Glutamatergic neuron (in vitro differentiated cells): ENCODE measurements at places on chromosomes 2 and 18. TPM values are rescaled to one million over a fixed set of nuclear protein-coding genes. Genes with fewer than 3 reads are reported as not detected.
A peak's percentile ranks its signal among the peaks of the same experiment; 100 is the strongest.

DNA sequence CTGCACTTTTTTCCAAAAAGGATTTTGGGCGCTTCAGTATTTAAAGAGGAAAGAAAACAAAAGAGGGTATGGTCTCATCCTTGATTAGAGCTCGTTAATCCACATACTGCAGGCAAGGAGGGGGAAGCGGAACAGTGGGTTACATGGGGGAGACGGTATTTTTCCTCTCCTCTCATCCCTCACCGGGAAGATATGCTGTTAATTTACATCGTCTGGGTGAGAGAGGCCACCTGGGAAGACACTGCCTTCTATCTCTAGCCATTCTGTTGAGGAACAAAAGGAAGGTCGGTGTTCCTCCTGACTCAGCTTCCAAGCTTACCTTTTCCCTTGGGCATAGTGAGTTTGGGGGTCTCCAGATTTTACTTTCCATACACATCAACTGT is 52.3 kb downstream of the IMPA2 start:
- no peaks in the 10 kb centered on the region for H3K36me3 ChIP-seq
- no peaks in the 10 kb centered on the region for H3K4me1 ChIP-seq
- H3K27me3 ChIP-seq, result peaks cover 1% of the 10 kb centered on the region
- H3K4me3 ChIP-seq, result no peak overlapping the region
- no peak overlapping the region for H3K27ac ChIP-seq
- no peak for DNase-seq

DNA sequence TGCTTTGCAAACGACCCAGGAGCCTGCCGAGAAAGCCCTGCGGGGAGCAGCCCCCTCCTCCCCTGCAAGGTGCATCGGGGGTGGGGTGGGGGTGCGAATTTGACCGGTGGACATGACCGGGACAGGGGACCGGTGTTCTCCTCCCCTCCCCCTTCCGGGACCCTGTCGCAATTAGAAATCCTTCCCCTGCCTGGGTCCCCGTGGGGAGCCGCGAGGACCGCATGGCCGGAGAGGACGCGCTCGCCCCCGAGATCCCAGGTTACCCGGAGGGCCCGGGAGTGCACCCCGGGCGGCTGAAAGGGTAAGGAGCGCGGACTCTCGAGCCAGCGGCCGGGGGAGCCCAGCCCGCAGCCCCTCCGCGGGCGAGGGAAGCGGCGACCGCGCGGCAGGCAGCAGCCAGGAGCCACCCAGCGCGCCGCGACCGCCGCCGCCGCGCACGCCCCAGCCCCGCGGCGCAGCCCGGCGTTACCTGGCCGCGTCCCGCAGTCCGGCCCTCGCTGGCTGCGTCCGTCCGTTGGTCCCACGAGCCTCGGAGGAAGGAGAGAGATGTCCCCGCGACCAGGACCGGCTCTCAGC is 482 bp downstream of the DLGAP1 start:
- no peaks in the 10 kb centered on the region for H3K36me3 ChIP-seq
- peaks cover 6% of the 10 kb centered on the region for H3K27me3 ChIP-seq
- DNase-seq, result no peak
- peaks cover 4% of the 10 kb centered on the region for H3K4me1 ChIP-seq
- H3K4me3 ChIP-seq, result peak overlapping the region; percentile 94

- H3K4me1 ChIP-seq, result no peaks in the 10 kb centered on the region
- H3K36me3 ChIP-seq, result no peaks in the 10 kb centered on the region
- DNase-seq, result no peak
- no peak overlapping the region for H3K4me3 ChIP-seq
- H3K27me3 ChIP-seq, result peaks cover 3% of the 10 kb centered on the region
Measured at GRCh38 chr2:143719406-143719805, 590.2 kb downstream of the ARHGAP15 start.

DNA sequence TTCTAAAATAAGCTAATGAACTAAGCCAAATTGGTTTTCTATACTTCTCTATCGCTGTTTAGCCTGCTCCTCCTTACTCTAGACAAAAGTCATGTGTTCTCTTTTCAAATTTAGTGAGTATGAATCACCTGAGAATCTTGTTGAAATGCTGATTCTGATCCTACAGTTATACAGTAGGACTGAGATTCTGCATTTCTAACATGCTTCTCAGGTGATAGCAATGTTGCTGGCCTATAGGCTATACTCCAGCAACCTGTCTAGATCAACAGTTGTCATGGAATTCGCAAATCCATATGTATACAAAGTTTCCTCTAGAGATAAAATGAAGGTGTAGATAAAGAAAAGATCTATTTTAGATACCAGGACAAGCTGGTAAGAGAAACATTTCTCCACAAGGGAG is 62.9 kb downstream of the MEMO1 start:
- H3K4me1 ChIP-seq, result no peaks in the 10 kb centered on the region
- DNase-seq, result no peak
- no peak overlapping the region for H3K27ac ChIP-seq
- no peaks in the 10 kb centered on the region for H3K27me3 ChIP-seq

AQP12B gene
- total RNA-seq, result not detected

DNA sequence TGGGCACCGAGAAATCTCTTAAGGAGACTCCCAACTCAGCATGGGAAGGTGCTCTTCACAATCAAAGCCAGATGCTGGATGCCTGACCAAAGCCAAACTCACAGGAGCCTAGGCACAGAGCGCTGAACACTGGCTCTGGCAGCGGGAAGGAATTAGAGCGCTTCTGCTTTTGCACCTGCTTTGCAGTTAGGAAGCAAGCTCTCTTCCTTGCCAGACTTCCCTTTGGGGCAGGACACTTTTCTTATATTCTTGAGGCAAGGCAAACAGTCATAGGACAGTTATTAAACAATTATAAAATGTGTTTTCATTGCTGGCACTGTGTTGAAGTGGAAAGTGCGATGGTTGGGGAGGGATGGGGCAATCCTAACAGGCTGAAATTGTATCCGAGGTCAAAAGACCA is 79.6 kb upstream of the DNMT3A start:
- no peak for DNase-seq
- no peaks in the 10 kb centered on the region for H3K27me3 ChIP-seq
- no peak overlapping the region for H3K4me3 ChIP-seq
- H3K27ac ChIP-seq, result no peak overlapping the region
- peaks cover 9% of the 10 kb centered on the region for H3K36me3 ChIP-seq

- no peaks in the 10 kb centered on the region for H3K4me1 ChIP-seq
- H3K27me3 ChIP-seq, result peaks cover 2% of the 10 kb centered on the region
- H3K27ac ChIP-seq, result no peak overlapping the region
- no peak overlapping the region for H3K4me3 ChIP-seq
- peaks cover 4% of the 10 kb centered on the region for H3K36me3 ChIP-seq
Measured at GRCh38 chr2:104249629-104250028, 604.3 kb upstream of the POU3F3 start.

DNA sequence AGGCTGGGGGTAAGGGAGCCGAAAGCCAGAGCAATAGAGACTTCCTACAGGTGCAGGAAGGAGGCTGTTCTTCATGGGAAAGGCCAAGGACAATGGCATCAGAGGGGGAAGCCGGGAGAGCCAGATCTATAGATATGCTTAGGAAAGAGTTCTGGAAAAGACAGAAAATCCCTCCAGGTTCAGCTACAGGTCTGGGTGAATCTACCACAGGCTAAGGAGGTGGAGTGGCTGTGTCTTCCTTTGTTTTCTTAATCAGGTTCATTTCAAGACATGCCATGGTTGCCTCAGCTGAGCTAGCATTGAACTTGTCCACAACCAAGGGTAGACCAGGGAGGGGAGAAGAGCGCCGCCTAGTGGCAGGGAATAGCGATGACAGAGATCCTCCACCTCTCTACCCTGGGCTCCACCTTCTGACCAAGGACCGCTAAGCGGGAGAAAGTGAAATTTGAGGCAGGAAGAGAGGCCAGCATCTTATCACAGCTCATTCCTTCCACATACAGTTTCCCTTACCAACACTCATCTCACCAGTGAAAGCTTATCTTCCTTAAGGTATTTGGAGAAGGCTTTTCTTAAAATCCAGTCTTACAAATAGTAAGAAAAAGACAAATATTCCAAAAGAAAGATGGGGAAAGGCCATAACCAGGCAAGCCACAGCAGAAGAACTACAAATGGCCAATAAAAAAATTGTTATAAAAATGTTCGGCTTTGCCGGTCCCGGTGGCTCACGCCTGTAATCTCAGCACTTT is 74.2 kb downstream of the VIT start:
- H3K27ac ChIP-seq, result no peak overlapping the region
- no peaks in the 10 kb centered on the region for H3K36me3 ChIP-seq
- no peak overlapping the region for H3K4me3 ChIP-seq
- H3K4me1 ChIP-seq, result no peaks in the 10 kb centered on the region
- peaks cover 3% of the 10 kb centered on the region for H3K27me3 ChIP-seq

TUBA3E gene
- not detected for total RNA-seq

- DNase-seq, result no peak
- no peak overlapping the region for H3K4me3 ChIP-seq
- peaks cover 6% of the 10 kb centered on the region for H3K27me3 ChIP-seq
- peaks cover 4% of the 10 kb centered on the region for H3K36me3 ChIP-seq
- no peak overlapping the region for H3K27ac ChIP-seq
Measured at GRCh38 chr2:235592836-235593235, 99.0 kb downstream of the AGAP1 start.

- no peak overlapping the region for H3K4me3 ChIP-seq
- no peak for DNase-seq
- H3K4me1 ChIP-seq, result no peaks in the 10 kb centered on the region
- peaks cover 22% of the 10 kb centered on the region for H3K36me3 ChIP-seq
- no peak overlapping the region for H3K27ac ChIP-seq
- peaks cover 5% of the 10 kb centered on the region for H3K27me3 ChIP-seq
Measured at GRCh38 chr2:240125742-240126141, 10.4 kb downstream of the COPS9 start.

EVA1A gene
- total RNA-seq, result not detected

GRCh38 chr2:59077981-59078531 is 836.9 kb upstream of the FANCL start:
- H3K4me3 ChIP-seq, result no peak overlapping the region
- H3K27me3 ChIP-seq, result no peaks in the 10 kb centered on the region
- no peak for DNase-seq
- no peaks in the 10 kb centered on the region for H3K4me1 ChIP-seq

- H3K4me3 ChIP-seq, result peak overlapping the region; percentile 2
- H3K27ac ChIP-seq, result peak overlapping the region; percentile 54
- DNase-seq, result peak; percentile 50
- H3K4me1 ChIP-seq, result peaks cover 29% of the 10 kb centered on the region
Measured at GRCh38 chr2:80073134-80073561, 231.4 kb downstream of the LRRTM1 start.

TEKT4 gene
- total RNA-seq, result not detected

SERPINB12 gene
- total RNA-seq, result not detected

- H3K27me3 ChIP-seq, result peaks cover 2% of the 10 kb centered on the region
- H3K4me3 ChIP-seq, result no peak overlapping the region
- H3K36me3 ChIP-seq, result no peaks in the 10 kb centered on the region
Measured at GRCh38 chr18:41809652-41810051, 145.4 kb upstream of the PIK3C3 start.

- H3K36me3 ChIP-seq, result no peaks in the 10 kb centered on the region
- peaks cover 56% of the 10 kb centered on the region for H3K4me1 ChIP-seq
- H3K27me3 ChIP-seq, result no peaks in the 10 kb centered on the region
- H3K27ac ChIP-seq, result no peak overlapping the region
Measured at GRCh38 chr2:151761687-151762086, 27.4 kb upstream of the NEB start.

FBXO11 gene
- total RNA-seq, result 135 TPM

UGP2 gene
- total RNA-seq, result 68.6 TPM

- H3K36me3 ChIP-seq, result no peaks in the 10 kb centered on the region
- H3K4me3 ChIP-seq, result peak overlapping the region; percentile 86
- H3K27ac ChIP-seq, result peak overlapping the region; percentile 92
- peak; percentile 34 for DNase-seq
- H3K27me3 ChIP-seq, result peaks cover 3% of the 10 kb centered on the region
Measured at GRCh38 chr2:201116959-201117734, 1.2 kb downstream of the CFLAR start.

DNA sequence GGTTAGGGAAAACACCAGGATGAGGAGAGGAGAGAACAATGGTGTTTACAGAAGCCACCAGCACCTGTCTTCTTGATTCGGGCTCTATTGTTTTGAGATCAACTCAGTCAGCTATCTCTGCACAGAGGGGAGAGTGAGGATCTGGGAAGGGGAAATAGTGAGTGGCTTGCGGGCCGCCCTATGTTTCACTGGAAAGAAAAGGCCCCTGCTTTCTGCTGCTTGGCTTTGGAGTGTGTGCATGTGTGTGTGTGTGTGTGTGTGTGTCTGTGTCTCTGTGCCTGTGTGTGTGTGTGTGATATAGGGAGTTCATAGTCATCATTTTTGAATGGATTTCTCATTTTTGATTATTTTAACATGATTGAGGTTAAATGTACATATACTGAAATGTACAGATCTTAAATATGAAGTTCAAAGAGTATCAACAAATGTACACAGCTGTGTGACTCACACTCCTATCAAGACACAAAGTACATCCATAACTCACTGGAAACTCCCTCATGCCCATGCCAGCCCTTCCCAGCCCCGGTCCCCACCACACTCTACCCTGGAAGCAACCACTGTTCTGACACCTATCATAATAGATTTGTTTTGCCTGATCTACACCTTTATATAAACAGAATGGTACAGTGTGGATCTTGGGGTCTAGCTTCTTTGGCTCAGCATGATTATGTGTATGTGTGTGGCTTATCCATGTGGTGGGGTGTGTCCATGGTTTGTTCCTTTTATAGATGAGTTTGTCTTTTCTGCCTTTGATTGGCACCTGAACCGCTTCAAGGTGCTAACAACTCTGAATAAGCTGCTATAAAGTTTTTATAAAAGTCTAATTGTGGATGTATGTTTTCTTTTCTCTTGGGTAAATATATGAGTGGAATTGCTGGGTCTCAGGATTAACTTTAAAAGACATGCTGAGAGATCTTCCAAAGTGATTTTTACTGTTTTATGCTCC is 258.3 kb downstream of the SETBP1 start:
- no peak for DNase-seq
- H3K4me3 ChIP-seq, result peak overlapping the region; percentile 13
- H3K4me1 ChIP-seq, result peaks cover 19% of the 10 kb centered on the region
- H3K27ac ChIP-seq, result peak overlapping the region; percentile 76
- peaks cover 2% of the 10 kb centered on the region for H3K27me3 ChIP-seq
- peaks cover 5% of the 10 kb centered on the region for H3K36me3 ChIP-seq

GRCh38 chr2:173649527-173650219 is 295.0 kb downstream of the CDCA7 start:
- H3K36me3 ChIP-seq, result no peaks in the 10 kb centered on the region
- no peaks in the 10 kb centered on the region for H3K4me1 ChIP-seq
- no peaks in the 10 kb centered on the region for H3K27me3 ChIP-seq
- H3K27ac ChIP-seq, result no peak overlapping the region
- no peak overlapping the region for H3K4me3 ChIP-seq

DNA sequence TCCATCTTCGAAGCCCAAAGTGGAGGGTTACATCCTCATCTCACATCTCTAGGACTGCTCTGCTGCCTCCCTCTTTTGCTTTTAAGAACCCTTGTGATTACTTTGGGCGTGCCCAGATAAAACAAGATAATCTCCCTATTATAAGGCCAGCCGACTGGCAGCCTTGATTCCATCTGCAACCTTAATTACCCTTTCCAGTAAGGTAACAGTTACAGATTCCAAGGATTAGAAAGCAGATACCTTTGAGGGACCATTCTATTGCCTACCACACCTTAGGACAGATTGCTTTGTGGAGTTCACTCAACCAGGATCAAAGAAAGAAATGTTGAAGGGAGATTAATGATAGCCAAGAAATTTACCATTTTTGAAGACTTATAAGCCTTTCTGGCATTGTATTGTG is 250.8 kb upstream of the ACVR2A start:
- peaks cover 6% of the 10 kb centered on the region for H3K36me3 ChIP-seq
- no peak overlapping the region for H3K27ac ChIP-seq
- H3K27me3 ChIP-seq, result no peaks in the 10 kb centered on the region
- H3K4me3 ChIP-seq, result no peak overlapping the region

MYCN gene
- 43.8 TPM for total RNA-seq

DSG4 gene
- not detected for total RNA-seq

CCL20 gene
- not detected for total RNA-seq
